Activated CD4-positive, CD25-positive, alpha-beta regulatory T cell treated with anti-CD3 and anti-CD28 coated beads, Interleukin-2, amount 50 U/mL, for 24 hours (primary cell): ENCODE measurements at places on chromosomes 11 and 22.

GRCh38 chr11:118885319-118885718 lies 1.6 kb downstream of the CXCR5 start:
- no peak for ATAC-seq

GRCh38 chr11:36216061-36216615 lies 73.1 kb downstream of the COMMD9 start:
- ATAC-seq = no peak

DNA sequence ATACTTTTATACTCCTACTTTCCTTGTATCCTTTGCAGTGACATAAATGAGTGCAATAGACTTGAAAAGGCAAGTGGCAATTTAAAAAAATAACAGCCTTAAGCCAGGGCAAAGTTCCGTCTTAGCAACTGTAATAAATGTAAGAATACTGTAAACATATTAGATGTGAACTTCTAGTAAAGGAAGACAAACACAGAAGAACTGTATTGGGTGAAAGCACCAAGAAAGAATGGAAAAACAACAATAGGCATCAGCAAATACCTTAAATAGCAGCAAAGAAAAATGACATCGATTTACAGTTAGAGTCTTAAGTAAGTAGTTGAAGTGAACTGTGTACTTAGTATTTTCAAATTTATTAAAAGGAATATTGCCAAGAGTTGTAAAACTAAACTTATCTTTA lies 75.5 kb upstream of the TP53AIP1 start:
- ATAC-seq = no peak

DNA sequence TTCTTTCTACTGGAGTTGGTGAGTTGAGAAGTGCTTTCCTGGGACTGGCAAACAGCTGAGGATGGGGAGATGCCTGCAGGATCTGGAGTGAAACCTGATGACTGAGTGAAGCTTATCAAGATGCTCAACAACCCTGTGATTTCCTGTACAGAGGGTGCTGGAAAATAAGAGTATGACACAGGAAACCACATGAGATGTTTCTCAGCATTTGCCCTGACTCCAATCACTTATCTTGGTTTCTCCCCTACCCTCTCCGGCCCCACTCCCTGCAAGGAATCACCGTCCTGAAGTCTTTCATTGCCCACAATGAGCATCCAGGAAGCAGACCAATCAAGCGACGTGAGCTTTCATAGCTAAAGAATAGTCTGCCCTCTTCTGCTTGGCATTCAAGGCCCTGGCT lies at the start of gene MRGPRX2:
MRGPRX2 (minus strand) TSS at position 89 of the 400 bp plus-strand sequence. CDS start 4,315 bp downstream, outside the sequence.
- ATAC-seq = no peak

GRCh38 chr11:59776210-59777066 lies 21.3 kb downstream of the STX3 start:
- peak; percentile 48 for ATAC-seq

GRCh38 chr11:77175021-77175842 lies 47.2 kb downstream of the MYO7A start:
- ATAC-seq = no peak

DNA sequence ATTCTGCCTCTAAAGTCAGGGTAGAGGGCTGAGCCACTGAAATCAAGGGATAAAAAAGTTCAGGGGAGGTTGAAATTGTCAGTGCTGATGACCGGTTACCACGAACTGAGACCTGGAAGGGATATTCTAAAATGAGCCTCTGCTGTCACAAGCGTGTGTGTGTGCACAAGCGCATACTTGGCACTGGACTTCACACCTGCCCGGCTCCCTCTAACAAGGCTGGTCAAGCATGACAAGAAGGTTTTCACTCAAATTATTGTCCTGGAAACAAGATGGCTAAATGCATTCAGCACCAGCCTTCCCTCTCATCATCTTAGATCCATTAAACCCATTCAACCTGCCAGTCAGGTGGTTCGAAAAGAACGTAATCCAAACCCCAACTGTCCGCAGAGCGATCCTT lies 54.8 kb upstream of the CECR2 start:
- no peak for ATAC-seq

DNA sequence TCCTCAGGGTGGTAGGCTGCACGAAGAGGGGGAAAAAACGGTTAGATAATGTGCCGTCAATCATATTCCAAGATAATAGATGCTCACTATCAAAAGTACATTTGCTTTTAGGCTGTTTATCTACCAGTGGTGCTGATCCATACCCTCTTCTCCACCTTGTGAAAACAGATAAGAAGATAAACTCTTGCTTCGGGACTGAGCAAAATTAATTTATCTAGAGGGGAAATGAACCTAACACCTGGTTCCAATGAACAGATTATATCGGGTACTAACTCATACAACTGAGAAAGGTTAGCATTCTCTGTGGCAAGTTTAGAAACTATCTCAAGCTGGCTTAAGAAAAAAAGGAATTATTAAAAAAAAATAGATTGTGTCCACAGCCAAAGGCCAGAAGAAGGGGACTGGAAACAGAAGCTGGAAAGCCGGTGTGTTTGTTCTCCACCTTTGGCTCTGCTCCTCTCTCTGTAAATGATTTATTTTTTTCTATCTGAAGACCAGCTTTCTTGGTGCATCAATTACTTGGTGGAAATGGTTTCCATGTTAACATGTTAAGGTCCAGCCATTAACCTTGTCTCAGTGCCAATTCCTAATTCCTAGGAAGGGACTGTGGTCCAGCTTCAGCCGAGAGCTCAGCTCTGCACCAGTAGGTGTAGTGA lies 55.8 kb downstream of the SC5D start:
- ATAC-seq = no peak

DNA sequence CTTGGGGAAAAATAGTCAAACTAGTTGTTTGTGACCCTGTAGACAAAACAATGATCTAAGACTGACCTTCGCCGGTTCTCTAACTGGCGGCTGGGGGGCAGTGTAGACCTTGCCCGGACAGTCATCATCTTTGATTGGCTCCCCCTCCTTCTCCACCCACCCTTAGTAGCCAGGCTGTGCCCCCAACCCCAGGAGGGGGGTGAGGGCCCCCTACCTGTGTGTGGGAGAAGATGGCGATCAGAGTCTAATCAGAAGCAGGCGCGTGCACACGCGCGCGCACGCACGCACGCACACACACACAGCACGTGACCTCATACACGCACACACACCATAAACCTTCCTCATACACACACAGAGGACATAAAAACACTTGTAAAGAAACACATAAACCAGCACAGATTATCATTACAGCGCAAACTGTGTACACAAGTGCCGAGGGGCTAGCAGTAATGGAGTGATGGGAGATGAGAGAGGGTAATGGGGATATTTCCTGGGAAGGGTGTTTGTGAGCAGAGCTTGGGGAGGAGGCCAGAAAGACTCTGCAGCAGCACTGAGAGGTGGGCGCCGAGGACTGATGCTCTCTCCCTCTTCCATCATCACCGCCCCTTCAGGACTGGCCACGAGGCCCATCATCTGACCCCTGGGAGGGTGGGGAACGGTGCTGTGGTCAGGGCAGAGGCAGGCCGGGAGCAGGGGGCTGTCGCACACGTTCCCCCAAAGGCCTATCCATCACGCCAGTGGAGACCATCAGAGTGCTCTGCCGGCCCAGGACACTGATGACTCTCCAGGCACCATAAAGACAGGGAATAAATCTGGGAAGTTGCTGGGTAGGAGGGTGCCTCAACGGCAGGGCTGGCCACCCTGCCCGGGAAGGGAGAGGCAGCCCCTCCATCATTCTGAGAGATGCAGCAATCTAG lies 12.2 kb downstream of the NECTIN1 start:
- no peak for ATAC-seq

DNA sequence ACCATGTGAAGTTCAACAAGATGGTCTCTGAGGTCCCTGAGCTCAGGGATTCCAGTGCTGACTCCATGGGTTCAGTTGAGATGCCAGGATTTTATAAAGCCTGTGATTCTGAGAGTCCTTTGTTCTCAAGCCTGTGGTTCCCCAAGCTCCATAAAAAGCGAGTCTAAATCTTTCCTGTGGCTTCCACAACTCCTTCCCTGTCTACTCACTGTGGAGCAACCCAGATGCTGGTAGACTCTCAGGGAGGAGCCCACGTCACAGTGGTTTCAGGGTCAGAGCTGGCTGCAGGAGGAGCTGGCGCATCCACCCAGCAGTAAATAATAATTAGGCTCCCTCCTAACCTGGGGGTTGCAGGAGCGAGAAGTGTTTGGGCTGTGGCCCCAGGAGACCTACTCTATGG lies 2.0 kb upstream of the RELT start:
- ATAC-seq = no peak

GRCh38 chr22:20272174-20272573 lies 4.1 kb upstream of the RTN4R start:
- no peak for ATAC-seq

GRCh38 chr11:132471466-132471865 lies 1060.8 kb downstream of the OPCML start:
- no peak for ATAC-seq

DNA sequence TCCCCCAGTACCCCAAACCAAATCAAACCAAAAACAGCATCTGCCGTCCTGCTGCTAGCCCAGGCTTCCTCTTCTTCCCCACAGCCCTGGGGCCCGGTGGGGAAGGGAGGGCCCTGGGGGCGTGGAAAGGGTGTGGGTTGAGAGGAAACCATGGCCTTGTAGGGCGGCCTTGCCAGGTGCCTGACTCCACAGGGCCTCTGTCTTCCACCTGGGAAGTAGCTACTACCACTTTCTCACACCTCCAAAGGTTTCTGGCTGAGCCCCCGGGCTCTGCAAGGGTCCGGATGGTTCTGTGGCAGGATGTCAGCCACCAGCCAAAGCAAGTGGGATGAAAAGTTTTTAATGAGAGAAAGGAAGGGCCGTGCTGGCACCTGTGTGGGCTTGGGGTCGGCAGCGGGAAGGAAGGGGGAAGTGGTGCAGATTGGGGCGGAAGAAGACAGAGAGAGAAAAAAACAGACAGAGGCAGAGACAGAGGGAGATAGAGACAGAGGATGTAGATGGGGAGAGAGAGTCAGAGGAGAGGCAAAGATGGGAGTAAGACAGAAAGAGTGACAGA lies 10.5 kb downstream of the TPST2 start:
- ATAC-seq = peak; percentile 89

DNA sequence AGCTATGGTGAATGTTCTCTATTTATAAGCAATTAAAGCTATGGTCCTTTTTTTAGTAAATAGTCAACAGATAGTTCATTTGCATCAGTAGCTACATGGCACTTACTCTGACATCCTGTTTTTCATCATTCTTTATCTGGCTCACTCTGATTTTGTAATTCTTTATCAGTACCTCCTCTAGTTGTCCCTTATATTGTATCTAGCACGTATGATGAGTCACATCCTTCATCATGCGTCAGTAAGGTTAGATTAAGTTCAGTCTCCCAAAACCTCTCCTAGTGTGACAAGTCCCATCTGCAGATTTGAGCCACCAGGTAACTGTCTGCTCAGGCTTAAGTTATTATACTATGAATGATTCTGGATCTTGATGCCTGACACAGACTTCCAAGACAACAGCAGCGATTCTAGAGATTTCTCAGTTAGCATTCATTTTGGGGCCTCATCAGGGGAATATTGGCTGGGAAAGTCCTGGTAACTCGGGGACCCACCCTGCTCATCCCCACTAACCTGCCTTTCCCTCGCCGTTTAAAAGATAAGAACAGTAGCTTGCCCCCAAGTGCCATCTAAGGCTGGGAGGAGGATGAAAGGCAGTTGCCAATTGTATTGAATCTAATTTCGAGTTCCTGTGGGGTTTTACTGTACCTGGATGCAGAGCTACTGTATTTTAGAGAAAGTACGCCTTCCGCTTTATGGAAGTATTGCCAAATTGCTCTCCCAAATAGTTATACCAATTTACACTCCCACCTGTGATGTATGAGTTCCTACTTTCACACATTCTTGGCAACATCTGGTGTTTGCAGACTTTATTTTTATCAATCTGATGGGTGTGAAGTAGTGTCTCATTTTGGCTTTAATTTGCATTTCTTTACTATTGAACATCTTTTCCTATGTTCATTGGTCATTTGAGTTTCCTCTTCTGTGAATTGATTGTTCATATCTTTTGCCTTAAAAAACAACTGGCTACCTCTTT lies 55.9 kb downstream of the ZC3H12C start:
- peak; percentile 93 for ATAC-seq

DNA sequence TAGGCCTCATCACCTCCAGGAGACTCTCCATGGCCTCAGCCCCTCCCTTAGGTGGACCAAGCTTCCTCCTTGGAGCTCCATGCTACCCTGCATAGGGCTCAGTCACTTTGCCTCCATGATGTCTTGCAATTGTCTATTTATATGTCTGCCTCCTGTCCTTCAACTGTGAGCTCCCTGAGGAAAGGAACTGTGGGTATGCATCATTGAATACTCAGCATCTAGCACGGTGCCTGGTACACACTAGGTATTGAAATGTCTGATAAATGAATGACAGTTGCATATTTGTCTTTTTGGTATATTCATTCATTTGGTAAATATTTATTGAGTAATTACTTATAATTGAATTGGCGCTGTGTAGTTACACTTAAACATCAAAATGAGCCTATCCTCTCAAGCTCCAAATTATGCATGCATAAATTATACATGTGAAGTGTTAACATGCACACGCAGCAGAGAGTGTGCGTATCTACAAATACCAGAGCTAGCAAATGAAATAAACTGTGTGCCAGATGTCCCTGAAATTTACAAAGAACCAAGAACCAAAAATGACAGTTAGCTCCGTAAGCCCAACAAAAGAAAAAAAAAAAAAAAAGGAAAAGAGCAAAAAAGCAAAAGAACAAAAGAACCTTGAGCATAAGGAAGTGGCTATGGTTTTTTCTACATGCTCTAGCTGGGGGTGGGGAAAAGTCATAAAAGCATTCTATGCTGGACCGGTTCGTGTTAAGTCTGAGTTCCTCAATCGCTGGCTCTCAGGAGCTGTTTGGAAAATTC lies 25.2 kb downstream of the GRAP2 start:
- ATAC-seq = peak; percentile 22

- no peak for ATAC-seq
These were observed 76.3 kb downstream of the PRCP start for GRCh38 chr11:82823647-82824619.

DNA sequence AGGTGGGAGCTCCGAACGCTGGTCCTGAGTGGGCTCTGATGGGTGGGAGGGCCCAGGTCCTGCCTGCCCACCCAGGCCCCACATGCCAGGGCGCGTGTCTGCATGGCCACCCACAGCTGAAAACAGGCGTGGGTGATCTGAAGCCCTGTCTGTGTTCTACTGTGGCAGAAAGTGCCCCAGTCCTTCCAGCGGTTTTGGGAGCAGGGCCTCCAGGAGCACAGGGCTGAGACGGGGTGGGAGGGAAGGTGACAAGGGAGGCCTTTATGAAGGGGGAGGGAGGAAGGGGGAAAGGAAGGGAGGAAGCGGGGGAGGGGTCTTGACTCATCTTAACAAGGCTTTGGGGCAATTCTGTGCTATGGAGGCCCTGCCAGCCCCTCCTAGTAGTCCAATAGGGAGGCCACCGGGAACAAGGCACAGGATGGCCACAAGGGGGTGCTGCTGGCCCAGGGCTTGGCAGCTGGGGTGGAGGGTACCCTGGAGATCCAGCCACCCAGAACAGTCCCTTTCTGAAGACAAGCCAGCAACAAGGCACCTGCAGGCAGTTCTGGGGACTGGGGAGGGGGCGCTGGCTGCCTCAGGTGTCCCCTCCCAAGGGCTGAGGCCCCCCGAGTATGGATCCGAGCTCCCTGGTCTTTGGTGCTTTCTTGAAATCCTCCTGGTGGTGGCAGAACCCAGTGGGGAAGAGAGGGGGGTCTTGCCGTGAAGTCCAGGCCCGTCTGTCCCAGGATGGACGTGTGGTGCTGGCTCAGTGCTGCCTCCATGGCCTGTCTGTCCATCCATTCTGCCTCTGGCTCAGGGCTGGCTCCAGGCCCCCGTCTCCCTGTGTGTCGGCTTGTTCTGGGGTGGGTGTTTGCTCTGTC lies 6.3 kb upstream of the FADS3 start:
- ATAC-seq = peak; percentile 44

- ATAC-seq = peak; percentile 11
These were observed 770 bp upstream of the TSG101 start for GRCh38 chr11:18527512-18527911.

GRCh38 chr11:115364896-115365295 lies 139.3 kb downstream of the CADM1 start:
- ATAC-seq = no peak
